Omental fat pad (tissue), 4 donors: ENCODE measurements at places on chromosomes 16 and 17. TPM values are rescaled to one million over a fixed set of nuclear protein-coding genes. Genes with fewer than 3 reads are reported as not detected.

DNA sequence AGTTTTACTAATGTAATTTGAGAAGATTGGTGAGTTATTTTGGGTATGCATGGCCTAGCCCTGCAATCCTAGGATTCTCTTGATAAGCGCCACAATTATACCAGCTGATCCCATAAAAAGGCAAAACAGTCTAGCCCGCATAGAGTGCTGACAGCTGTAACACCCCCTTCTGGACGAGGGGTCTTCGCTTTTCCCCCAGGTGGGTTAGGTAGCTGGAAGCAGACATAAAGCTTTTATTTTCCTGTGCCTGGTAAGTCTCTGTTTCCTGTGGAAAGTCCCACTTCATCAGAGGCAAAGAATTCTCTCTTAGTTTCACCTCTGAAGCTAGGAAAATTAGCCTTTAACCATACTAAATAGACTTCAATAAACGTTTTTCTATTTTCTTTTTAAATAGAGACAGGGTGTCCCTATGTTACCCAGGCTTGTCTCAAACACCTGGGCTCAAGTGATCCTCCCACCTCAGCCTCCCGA, 108.3 kb downstream of the YPEL2 start:
- DNase-seq: no peak

Gene EFCAB5
- not detected for total RNA-seq

Gene CASKIN1
- total RNA-seq: 0.13 TPM

- DNase-seq: no peak
Measured at GRCh38 chr16:10122546-10122945, 59.7 kb downstream of the GRIN2A start.

Gene ZNF750
- total RNA-seq: not detected

Gene TEKT1
- not detected for total RNA-seq

DNA sequence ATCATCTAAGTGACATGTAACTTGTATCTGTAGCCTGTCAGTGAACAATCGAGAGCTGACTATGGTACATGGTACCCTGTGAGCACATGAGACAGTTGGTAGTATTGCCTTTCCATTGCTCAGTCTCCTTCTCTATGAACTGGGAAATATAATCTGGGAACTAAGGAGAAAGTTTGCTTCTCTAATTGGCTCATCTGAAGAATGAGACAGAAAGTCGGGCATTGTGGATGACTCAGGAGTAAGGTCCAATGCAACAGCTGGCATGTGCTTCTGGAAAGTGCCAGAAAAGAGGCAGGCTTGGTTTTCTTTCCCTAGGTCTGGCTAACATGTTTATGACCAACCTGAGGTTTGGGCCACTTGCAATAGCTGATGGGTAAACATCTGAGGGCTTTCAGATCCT, 51.9 kb downstream of the ZZEF1 start:
- no peak for DNase-seq

DNA sequence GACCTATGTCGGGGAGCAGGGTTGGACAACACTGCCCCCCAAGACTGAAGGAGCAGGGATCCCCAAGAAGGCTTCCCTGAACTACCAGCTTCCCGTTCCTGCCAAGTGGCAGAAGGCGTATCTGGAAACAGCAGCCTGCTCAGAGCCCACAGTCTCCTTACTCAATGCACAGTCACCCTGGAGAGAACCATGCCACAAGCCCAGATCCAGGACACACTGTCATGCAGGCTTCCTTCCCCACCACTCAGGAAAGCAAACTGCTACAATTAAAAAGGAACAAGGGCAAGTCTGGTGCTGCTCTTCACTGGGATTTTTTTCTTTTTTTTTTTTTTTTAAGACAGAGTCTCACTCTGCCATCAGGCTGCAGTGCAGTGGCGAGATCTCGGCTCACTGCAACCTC, 8.2 kb downstream of the WDR45B start:
- DNase-seq: no peak

GRCh38 chr17:56834380-56835263, 671 bp downstream of the DGKE start:
- no peak for DNase-seq

- DNase-seq: no peak
Measured at GRCh38 chr17:42310787-42311215, 22.5 kb downstream of the STAT5A start.

Gene MT1H
- total RNA-seq: not detected

- no peak for DNase-seq
Measured at GRCh38 chr17:79246225-79247190, 171.9 kb downstream of the ENGASE start.

DNA sequence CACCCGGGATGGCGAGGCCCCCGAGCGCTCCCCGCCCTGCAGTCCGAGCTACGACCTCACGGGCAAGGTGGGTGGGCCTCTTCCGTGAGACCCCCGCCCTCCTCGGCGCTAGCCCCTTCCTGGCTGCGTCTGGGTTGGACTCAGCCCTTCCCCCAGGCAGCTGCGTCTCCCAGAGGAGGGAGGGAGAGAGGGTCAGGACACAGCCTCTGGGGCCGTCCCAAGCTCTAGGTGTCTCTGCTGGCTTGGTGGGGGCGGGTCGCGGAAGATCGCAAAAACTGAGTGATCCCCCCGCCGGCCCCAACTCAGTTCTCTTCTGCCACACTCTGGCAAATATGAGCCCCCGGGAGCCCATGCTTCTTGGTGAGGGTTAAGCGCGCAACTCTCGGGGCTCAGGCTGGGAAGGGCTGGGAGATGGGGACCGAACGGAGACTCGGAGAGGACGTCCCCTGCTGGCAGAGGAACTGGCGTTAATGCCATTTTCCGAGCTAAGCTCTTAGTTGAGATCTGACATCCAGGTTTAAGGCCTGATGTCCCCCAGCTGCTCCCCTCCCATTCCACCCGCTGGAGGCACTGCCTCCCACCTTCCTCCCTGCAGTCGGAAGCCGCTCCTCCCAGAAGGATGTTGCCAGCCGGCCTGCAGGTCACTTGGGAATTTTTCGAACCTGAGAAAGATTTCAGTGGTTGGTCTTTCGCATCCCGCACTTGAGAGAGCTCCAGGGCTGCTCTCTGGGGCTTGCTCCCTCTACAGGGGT, 419 bp downstream of the RAB37 start:
- DNase-seq: no peak

- no peak for DNase-seq
Measured at GRCh38 chr17:7216242-7217112, 3.2 kb downstream of the DLG4 start.

DNA sequence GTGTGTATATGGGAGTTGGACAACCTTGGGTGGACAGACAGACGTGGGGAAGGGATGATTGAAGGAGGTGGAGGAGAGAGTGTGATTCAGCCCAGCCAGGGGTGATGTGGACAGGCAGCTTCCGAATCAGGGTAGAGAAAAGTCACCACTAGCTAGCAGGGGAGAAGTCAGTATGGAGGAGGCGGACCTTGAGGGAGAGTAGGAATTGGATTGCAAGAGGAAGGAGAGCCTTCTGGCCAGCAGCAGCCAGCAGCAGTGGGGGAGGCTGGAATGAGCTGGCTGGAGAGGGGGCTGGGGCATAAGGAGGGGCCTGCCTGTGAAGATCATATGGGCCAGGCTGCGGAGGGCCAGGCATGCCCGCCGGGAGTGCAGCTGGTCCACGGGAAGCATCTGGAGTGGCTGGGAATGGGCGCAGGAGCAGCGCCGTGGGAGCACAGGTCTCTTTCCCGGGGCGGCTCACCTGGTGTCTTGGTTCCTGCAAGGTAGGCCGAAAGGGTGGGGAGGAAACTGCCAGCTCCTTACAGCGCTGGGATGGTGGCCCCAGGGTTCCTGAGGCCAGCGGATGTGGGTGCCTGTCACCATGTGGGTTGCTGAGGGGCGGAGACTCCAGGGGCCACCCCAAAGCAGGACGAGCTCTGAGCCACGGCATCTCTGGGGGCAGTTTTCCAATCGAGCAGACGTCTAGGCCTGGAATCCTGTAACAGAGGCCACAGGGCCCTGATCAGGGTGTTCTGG, 235.3 kb downstream of the SEC14L1 start:
- no peak for DNase-seq

DNA sequence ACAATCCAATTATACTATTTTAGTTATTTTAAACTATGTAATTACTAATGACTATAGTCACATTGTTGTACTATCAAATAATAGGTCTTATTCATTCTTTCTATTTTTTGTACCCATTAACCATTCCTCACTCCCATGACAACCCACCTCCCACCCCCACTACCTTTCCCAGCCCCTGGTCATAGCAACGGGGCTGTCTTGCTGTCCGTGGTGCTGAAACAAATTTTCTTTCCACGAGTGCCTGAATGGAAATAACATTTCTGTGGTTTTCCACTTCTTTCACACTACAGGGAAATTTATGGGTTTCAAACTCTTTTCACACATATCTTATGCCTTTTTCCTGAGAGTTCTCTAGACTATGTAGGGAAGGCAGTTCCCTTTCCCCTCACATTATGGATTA, 326.6 kb downstream of the PHKB start:
- DNase-seq: no peak

DNA sequence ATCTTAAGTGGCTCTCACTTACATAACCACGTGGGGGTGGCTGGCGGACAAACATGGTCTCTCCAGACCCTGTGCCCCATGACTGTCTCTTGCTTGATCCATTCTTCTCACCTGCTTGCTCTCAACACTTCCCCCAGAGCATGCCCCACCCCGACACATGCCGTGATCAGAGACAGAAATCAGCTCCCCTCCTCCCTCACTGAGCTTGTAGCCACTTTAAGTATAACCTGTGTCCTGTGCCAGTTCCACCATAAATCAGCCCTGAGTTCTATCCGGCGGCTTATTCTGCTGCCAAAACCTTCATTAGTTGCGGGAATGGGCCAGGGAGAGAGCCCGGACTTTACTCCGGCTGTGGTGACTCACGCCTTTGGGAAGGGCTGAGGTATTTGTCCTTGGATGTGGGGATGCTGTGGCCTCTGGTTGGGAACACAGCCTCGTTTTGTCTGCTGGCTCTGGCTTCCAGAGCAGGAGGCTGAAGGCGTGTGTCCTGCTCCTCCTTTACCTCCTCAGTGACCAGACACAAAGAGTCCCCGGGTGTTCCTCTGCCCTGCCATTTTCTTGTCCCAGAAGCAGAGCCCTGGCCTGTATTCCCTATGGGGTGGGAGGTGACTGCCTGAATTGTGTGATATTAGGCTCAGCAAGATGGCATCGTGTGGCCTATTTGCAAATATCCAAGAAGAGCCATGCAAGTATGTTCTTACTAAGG, 21.1 kb downstream of the ANKRD40 start:
- peak; percentile 36 for DNase-seq

DNA sequence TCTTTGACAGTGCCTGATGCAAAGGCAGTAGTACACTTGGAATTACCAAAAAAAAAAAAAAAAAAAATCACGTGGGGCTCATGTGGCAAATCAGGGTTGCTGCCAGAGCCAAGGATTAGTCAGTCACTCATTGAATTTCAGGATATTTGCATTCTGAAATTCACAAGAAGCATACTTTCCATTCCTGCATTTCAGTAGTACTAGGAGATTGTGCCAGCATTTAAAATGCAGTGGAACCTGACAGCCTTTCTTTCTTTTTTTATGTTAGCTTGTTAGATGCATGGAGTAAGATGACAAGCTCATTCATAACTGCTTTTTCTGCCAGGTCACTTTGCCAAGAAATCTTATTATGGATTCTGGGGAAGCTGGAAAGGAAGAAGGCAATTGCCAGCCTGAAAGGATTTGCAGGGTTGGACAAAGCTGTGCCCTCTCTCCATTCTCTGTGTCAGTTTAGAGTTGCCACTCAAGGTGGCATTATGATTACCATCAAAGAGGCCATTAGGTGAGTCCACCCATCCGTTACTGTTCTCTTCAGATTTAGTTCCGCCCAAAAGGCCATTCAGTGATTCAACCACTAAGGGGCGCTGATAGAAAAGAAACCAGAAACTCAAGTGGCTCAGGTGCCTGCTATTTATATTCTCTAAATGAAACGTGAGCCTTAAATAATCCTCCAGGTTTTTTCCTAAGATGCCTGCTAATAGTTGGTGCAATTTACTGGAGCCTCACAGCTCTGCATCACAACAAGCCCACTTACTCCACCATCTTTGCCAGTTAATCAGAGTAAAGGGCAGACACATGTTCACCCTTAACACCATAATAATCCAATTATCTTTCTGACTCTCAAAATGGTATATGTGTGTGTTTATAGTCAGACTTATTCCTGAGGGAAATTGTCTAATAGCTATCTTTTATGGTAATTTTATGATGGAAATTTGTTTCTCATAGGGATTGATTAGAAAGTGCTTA, 59.0 kb downstream of the TANGO6 start:
- DNase-seq: no peak

DNA sequence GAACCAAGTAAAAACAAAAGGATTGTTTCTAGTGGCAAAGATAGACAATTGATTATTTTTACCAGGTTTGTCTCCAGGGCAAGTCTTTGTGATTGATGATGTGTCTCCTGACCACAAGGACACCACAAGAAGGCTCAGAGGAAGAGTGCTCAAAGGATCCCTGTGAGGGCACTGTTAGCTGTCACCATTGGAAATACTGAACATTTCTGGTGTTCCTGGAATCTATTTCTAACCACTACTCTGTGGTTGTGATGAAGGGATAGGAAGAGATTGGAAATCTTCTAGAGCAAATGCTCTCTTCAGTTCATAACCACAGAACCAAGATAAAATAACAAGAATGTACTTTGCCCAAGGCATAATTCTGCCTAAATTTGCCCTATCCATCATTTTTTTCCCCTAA, 15.3 kb downstream of the RNF43 start:
- DNase-seq: no peak

DNA sequence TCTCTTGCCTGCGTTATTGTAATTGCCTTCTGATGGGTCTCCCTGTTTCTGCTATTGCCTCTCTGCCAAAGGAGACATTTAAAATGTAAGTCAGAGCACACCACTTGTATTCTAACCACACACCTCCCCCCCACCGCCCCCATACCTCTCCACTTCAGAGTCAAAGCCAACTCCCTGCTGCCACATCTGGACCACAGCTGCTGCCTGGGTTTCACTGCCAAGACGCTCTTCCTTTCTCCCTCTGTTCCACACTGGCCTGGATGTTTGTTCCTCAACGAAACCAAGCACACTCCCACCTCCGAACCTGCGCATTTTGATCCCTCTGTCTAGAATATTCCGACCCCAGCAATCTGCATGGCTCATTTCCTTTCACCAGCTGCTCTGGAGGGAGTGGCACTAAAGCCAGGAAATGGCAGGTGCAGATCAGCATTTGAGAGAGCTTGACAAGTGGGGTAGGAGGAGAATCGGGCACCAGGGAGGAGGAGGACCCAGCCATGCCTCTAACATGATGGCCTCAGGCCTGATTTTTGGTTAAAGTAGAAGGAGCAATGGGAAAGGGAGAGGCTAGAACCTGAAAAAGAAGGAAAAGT, 92.4 kb upstream of the HS3ST2 start:
- DNase-seq: no peak

- DNase-seq: no peak
Measured at GRCh38 chr17:44881145-44881544, 18.1 kb downstream of the EFTUD2 start.

Gene KCNH4
- 0.44 TPM for total RNA-seq

Gene MFAP4
- 96.4 TPM for total RNA-seq
